ENCODE measurements at places on chromosomes 1 and 21.

DNA sequence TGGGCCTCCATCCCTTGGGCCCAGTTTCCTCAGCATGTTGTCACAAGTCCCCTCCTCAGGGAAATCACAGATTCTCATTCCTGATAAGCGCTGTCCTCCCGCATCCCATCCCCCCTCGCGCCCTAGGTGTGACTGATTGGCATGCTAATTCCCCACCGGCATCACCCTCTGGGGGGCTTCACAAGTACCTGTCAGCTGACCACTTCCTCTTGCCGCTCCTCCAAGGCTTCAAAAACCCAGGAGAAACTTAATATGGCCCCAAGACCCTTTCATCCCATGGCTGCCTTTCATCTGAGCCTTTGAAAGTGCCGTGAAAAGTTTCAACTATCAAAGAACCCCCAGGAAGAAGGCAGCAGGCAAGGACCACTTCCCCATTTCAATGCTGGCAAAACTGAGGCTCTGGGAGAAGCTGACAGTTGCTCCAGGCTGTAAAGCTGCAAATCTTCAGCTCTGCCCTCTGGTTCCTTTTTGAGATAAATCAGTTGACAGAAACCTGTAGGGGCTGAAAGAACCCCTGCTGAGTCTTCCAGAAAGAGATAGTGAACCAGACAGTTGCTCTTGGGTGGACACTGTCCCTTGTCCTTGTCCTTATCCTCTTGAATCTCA lies 12.8 kb upstream of the MIXL1 start:
- DNase-seq: no peak

DNA sequence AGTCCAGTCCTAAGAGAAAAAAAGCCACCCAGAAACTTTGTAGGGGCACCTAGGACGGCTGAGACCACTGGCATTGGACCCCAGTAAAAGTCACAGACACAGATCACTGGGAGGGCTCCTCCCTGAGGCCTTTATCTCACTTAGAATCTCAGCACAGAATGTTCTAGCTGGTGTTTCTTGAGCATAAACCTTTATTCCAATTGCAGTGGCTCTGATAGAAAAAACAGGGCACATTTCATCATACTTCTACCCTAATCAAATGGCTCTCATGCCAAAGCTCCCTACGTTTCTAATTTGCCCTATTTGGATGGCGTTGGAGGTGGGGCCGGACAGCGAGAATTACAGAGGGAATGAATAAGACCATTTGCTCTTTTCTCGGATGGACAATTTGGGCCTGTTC lies 53.8 kb downstream of the NGF start:
- no peak for DNase-seq

DNA sequence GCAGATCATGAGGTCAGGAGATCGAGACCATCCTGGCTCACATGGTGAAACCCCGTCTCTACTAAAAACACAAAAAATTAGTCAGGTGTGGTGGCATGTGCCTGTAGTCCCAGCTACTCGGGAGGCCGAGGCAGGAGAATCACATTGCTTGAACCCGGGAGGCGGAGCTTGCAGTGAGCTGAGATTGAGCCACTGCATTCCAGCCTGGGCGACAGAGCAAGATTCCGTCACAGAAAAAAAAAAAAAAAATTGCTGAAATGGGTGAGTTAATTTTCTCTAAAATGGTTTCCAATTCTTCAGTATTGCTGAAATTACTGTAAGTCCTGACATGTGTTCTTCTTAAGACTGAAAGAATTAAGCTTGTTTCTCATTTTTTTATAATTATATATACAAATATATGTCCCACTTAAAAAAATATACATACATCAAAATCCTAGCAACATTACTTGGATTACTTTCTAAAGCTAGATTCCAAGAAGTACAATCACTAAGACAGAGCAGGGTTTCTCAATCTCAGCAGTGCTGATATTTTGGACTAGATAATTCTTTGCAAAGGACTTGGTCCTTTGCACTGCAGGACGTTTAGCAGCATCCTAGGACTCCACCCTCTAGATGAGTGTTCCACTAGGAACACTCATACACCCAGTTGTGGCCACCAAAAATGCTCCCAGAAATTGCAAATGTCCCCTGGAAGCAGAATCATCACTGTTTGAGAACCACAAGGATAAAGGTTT lies 24.8 kb downstream of the ZNHIT6 start:
- no peak for DNase-seq

- DNase-seq: no peak
These were observed 141.4 kb downstream of the PEX14 start for GRCh38 chr1:10615932-10616671.

- DNase-seq: peak; percentile 37
These were observed 898.6 kb downstream of the AMY1C start for GRCh38 chr1:104648269-104648691.
